ENCODE measurements at places on chromosomes 12 and 14. TPM values are rescaled to one million over a fixed set of nuclear protein-coding genes. Genes with fewer than 3 reads are reported as not detected.
A peak's percentile ranks its signal among the peaks of the same experiment; 100 is the strongest.

DNA sequence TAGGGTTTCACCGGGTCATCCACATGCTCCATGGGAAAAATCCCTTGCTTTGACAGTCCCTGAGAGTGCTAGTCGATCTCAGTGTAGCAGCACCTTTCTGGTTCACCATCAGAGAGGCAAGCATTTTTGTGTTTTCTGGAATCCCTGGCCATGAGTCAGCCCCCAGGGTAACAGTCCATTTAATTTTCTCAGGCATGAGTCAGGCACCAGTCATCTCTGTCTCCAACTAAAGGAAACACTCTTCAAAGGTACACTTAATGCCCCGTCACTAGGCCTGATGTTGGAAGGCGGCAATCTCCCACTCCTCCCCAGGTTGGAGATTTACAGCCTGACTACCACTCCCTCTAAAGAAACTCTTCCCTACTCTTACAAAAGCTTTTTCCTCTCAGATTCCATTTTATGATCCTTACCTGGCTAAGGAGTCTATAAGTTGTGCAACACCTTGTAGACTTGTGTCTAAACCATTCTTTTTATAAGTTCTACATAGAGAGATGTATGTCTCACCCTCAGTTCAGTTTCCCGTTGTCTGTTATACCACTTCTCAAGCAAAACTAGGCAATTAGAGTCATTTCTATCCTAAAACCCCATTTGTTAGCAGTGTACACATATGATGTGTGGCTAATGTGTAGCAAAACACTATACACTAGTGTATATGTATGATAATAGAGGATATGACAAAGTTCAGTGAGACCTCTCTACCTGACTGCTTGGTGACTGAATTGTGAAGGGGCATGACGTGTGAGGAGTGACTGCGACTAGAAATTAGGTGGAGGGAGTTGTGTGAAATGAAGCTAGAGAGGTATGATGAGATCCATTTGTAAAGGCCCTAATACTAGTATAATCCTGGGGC, 24.6 kb downstream of the TMEM19 start:
- H3K36me3 ChIP-seq, result peaks cover 14% of the 10 kb centered on the region
- H3K4me3 ChIP-seq, result no peak overlapping the region
- no peak for DNase-seq
- peaks cover 10% of the 10 kb centered on the region for H3K27me3 ChIP-seq

DNA sequence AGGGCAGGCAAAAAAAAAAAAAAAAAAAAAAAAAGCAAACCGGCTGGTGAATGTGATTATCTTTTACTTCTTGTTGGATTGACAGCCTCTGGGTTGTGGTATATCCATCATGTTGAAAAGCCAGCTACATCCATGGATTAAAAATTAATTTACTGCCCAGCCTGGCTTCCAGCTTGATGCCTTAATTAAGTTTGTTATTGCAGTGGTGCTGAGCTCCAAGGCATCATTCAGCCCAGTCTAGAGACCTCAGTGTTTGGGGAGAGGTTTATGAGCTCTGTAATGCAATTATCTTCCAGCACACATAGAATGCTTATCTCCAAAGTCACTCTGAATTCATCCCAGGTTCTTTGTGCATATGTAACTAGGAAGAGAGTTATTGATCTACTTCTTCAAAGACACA, 114.8 kb downstream of the RIMBP2 start:
- H3K27ac ChIP-seq, result no peak overlapping the region
- DNase-seq, result no peak
- H3K4me1 ChIP-seq, result no peaks in the 10 kb centered on the region
- no peaks in the 10 kb centered on the region for H3K27me3 ChIP-seq

DNA sequence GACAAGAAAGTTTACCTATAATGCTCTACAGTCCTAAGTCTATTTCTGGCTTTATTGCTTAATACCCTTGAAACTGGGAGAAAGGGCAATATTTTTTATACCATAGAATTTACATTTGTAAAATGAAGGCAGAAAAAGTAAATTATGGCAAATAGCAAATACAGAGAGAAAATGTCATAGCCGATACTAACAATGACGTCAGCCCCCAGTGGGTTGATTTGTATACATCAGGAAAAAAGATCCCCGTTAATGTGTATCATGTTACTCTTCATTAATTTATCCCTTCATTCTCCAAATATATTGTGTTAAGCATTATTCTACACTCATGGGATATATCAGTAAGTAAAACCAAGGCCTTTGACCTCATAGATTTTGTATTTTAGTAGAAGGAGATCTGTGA, 445.1 kb upstream of the SYT1 start:
- no peaks in the 10 kb centered on the region for H3K27me3 ChIP-seq
- no peak overlapping the region for H3K27ac ChIP-seq
- H3K4me3 ChIP-seq, result no peak overlapping the region
- no peaks in the 10 kb centered on the region for H3K4me1 ChIP-seq
- no peaks in the 10 kb centered on the region for H3K36me3 ChIP-seq

DNA sequence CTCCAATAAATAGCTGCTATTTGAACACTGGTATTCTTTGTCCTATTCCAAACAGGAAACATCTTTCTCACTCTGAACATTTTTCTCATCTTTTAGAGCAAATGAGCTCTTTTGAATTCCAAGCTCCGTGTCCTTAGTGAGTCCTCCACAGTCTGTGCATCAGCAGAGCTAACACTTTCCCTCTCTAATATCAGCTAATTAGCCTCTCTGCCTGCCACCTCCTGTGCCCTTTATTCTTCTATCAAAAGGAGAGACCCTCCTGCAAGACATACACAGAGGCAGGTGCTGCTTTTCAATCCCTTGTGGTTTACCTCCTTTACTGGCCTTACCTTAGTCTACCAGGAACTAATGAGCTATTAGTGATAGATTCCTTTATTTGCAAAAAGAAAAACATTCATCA, 178.5 kb downstream of the SLC35F4 start:
- H3K36me3 ChIP-seq, result no peaks in the 10 kb centered on the region
- H3K27me3 ChIP-seq, result peaks cover 2% of the 10 kb centered on the region
- DNase-seq, result no peak
- no peak overlapping the region for H3K4me3 ChIP-seq

GRCh38 chr14:99036611-99037293, 235.2 kb downstream of the BCL11B start:
- H3K4me1 ChIP-seq, result no peaks in the 10 kb centered on the region
- no peaks in the 10 kb centered on the region for H3K27me3 ChIP-seq
- DNase-seq, result peak; percentile 10
- H3K36me3 ChIP-seq, result no peaks in the 10 kb centered on the region
- H3K27ac ChIP-seq, result no peak overlapping the region
- H3K4me3 ChIP-seq, result no peak overlapping the region

- DNase-seq, result no peak
- peaks cover 8% of the 10 kb centered on the region for H3K27me3 ChIP-seq
- no peaks in the 10 kb centered on the region for H3K36me3 ChIP-seq
- H3K4me3 ChIP-seq, result no peak overlapping the region
- no peaks in the 10 kb centered on the region for H3K4me1 ChIP-seq
- H3K27ac ChIP-seq, result no peak overlapping the region
These were observed 176.6 kb downstream of the EMP1 start for GRCh38 chr12:13373131-13373530.

DNA sequence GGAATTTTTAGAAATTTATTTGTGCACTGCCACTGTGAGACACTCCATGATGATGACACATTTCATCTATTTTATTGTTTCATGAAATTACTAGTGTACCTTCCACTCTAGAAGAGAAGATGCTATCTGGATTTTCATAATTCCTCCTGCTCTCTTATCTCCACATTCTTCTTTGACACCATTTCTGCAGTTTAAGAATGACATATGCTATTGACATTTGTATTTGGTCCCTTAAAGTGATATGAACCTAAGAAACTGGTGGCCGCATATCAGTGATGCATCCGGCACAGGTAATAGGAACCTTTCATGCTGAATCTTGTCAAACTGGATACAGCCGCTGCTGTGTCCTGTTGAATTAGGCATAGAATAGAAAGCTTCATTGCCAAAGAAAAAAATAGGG, 696.3 kb downstream of the TMEM121 start:
- H3K27ac ChIP-seq, result no peak overlapping the region
- peaks cover 2% of the 10 kb centered on the region for H3K36me3 ChIP-seq
- peaks cover 16% of the 10 kb centered on the region for H3K4me1 ChIP-seq
- no peak overlapping the region for H3K4me3 ChIP-seq
- H3K27me3 ChIP-seq, result peaks cover 4% of the 10 kb centered on the region

GRCh38 chr14:75702616-75703261, 41.7 kb downstream of the TTLL5 start:
- no peak overlapping the region for H3K4me3 ChIP-seq
- no peaks in the 10 kb centered on the region for H3K27me3 ChIP-seq
- H3K4me1 ChIP-seq, result no peaks in the 10 kb centered on the region
- H3K27ac ChIP-seq, result no peak overlapping the region
- H3K36me3 ChIP-seq, result peaks cover 18% of the 10 kb centered on the region

TMEM63C gene
- total RNA-seq, result 1.4 TPM

CPNE6 gene
- total RNA-seq, result not detected

SLC2A14 gene
- not detected for total RNA-seq

PSMC1 gene
- total RNA-seq, result 75.2 TPM

Measured in activated naive CD8-positive, alpha-beta T cell treated with anti-CD3 and anti-CD28 coated beads, Interleukin-2, amount 10 ng/mL, durations not matched to agents 7 days and 5 days (primary cell).